ENCODE measurements at places on chromosomes 12 and 14.
A peak's percentile ranks its signal among the peaks of the same experiment; 100 is the strongest.

DNA sequence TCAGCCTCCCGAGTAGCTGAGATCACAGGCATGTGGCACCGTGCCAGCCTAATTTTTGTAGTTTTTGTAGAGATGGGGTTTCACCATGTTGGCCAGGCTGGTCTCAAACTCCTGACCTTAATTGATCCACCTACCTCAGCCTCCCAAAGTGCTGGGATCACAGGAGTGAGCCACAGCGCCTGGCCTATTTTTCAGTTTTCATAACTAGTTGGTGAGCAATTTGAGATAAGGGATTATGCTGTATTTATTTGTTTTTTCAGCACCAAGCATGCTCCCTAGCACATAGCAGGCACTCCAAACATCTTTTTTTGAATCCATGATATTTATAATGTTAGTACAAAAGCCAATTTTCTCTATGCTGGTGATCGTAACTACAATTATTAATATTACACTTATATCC, 541.2 kb downstream of the SNAPC1 start:
- DNase-seq: no peak

- no peak for DNase-seq
Measured at GRCh38 chr14:96135285-96135684, 69.4 kb upstream of the BDKRB2 start.

DNA sequence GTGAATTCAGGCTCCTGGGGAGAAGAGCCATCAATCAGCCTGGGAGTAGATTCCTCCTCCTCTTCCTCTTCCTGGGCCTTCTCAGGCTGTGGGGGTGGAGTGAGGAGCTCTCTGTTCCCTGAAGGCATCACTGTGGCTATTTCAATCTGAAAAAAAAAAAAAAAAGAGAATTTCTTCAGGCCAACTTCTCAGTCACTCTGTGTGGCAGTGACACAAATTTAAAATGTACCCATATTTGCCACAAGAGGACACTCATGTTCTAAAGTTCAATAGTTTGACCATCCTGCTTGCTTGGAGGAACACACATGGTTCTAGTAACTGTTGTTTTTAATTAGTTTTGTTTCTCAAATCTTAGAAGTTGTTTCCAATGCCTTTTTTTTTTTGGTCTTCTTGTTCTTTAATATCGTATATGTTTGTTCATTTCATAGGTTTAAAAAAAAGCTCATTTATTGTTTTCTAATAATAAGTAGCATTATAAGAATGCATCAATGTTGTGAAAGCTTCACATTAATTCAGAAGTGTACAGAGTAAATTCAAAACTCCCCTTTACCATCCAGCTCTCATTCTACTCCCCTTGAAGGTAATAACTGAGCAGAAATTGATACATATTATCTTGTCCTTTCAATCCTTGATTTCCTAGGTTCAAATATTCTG, 23.3 kb upstream of the CCER1 start:
- no peak for DNase-seq

- DNase-seq: peak; percentile 98
Measured at GRCh38 chr12:68331869-68332727, at the start of gene MDM1. Gene MDM1, minus strand, starts transcription at chr12:68332362. Its CDS starts 117 bp downstream, at chr12:68332245.

GRCh38 chr12:122107261-122107660, 28.7 kb downstream of the MLXIP start:
- DNase-seq: no peak

GRCh38 chr12:84804691-84805473, 107.7 kb downstream of the SLC6A15 start:
- no peak for DNase-seq

GRCh38 chr14:38042322-38042721, 165.4 kb upstream of the SSTR1 start:
- no peak for DNase-seq

- DNase-seq: no peak
Measured at GRCh38 chr12:67820694-67821093, 168.6 kb upstream of the IFNG-AS1 start.

GRCh38 chr14:105333020-105333490, 18.5 kb downstream of the PACS2 start:
- no peak for DNase-seq

DNA sequence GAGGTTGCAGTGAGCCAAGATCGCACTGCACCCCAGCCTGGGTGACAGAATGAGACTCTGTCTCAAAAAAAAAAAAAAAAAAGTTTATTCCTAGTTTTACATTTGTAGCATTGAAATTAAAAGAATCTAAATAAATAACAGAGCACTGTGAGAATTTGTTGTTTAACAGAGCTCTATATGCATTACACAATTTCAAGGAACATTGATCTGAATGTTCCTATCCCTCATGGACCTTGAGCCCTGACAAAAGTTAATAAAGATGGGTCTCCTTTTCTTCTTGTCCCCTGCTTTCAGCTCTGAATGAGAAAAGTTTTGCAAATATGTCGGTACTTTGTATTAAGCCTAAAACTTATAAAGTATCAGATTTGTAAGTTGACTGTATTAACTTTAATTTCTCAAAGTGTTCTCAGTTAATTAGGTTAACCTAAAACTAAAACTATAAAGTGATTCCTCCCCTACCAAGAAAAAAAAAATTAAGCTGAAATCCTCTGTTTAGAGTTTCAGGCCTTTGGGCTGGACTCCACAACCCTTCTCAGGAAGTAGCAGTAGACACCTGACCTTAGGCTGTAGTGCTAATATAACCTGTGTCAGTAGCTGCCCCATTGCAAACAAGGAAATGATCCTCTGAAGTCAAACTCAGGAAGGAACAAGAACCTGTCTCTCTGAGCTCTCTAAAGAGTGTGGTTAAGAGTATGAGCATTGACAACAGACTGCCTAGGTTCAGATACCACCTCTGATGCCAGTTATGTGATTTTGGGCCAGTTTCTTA, 477.6 kb downstream of the DPF3 start:
- DNase-seq: no peak

- no peak for DNase-seq
Measured at GRCh38 chr12:11811008-11811407, 161.5 kb downstream of the ETV6 start.

GRCh38 chr12:34051486-34051885, 29.2 kb downstream of the ALG10 start:
- DNase-seq: no peak

DNA sequence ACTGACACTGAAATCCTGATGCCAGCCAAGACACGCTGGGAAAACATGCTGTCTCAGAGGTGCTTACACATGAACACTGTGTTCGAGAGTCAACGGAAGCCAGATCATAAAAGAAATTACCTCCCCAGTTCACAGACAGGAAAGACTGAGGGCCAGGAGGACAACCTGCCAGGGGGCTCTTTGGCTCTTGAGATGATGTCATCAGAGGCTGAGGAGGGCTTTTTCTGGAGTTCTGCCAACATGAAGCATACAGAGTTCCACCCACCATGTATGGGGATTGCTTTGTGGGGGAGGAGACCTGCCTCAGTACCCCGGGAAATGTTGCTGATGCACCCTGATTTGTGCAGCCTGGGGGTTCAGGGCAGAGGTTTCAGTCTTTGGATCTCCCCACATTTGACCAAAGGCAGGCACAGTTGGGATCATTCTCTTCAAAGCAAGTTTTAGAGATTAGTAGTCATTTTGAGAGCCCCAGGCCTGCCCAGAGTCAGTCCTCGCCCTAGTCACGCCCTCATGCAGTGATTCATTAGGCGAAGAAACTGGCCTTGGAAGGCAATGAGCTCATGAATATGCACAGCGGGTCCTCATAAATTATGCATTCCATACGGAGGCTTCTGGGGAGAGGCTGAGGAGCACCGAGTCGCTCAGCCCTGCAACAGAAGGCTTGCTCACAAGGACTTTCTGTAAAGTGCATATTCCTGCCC, 34.9 kb upstream of the EML1 start:
- DNase-seq: no peak

GRCh38 chr12:224330-224729, 10.4 kb upstream of the SLC6A12 start:
- no peak for DNase-seq

DNA sequence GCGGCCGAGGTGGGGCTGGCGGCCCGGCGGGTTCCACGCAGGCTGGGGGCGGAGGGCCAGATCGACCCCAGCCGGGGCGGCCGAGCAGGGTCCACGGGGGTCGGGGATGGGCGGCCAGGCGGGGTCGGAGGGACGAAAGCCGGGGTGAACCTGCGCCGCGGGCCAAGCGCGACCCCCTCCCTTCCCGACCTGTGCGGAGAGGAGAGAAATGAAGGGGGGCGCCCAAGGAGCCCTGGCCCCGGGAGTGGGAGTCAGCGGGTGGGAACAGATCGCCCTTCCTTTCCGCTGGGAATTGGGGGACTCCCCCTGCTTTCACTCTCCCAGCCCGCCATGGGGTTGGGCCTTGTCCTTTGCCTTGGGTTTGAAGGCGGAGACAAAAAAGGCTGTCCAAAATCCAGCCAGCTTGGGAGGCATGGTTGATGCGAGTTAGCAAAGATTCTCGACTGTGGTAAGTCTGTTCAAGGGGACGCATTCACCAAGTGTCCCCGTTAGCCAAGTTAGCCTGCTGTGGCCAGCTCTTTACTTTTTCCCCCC, 559 bp upstream of the CKAP4 start:
- DNase-seq: no peak

DNA sequence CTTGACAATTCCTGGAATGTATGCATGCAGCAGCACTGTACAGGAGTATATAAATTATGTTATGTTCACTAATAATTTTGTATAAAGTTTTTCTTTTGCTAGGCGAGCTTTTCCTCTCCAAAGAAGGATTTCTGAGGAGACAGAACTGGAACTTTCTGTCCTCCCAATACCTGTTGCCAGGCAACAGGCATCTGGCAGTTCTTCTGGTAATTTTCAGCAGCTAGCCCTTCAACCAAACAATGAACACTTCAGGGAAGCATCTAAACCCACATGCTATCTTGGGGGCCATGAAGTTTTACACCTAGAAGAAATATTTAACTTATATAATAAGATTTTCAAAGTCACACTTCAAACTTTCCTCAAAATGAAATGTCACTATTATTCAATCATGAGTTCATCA, 162.9 kb upstream of the SYT10 start:
- no peak for DNase-seq

DNA sequence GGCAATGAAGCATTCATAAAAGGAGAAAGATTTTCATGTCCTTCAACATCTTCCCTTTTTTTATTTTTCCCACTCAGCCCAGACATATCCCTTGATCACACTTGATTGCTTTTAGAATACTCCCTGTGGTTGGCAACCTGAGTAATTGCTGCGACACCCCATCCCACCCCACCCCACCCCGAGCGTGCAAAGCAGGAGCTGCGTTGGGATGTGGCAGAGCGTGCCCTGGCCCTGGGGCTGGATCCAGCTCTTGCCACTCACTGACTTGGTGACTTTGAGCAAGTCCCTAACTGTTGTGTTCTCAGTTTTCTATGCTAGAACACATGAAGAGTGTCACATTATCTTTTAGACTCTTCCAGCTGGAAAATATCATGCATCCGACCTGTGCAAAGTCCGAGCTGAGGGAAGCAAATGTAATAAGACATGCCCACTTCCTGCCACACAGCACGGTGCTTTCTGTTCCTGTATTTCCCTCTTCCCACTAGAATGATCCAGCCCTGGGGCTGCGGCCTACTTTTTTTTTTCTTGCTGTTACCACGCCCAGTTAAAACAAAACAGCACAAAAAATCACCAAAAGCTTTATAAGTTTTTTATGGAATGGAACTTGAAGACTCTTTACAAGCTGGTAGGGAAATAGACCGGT, 4.0 kb downstream of the ASCL4 start:
- DNase-seq: no peak

DNA sequence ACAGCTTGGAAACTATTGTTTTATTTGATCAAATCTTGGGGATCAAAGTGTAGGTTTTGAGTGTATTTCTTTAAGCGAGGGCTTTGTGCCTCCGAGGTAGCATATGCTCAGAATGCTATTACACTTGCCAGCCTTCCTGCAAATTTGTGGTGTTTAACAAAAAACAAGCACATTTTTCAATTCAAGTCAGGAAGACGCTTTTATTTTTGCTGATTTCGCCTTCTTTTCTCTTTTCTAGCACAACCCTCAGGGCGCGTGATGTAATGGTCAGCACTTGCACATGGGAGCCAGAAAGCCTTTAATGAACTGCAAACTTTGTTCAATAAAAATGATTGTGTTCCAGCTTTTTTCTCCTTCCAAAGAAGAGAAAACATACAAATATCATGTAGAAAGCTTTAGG, 466.5 kb downstream of the PRKD1 start:
- DNase-seq: no peak

DNA sequence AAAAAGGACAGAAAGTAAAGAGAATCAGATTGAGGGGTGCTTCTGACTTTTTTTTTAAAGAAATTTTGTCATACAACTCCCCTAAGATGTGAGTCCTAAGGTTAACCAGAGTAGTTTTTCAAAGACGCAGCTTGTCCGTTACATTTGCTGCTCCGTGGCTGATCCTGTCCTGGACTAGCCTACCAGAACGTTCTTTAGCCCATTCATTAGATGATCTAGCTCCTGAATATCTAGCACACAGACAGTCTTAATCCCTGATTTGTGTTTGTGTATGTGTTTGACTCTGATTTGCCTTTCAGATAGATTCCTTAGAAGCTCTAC, 60.3 kb downstream of the SAMD4A start:
- no peak for DNase-seq

DNA sequence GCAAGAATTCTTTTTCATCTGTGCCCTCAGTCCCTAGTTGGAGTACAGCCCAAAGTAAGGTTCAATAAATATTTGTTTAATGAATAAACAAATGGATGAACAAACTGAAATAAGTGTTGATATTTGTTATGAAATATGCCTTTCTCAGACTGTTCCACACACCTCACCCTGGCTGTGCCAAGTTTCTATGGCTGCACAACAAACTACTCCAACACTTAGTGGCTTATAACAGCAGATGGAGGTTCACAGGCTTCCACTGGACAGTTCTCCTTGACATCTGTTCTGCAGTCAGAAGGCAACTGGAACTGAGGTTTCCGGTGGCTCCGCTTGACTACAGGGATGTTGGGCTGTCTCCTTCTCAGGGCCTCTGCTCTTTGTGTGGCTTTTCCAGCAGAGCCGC, 197.1 kb downstream of the RGS6 start:
- DNase-seq: no peak

- no peak for DNase-seq
Measured at GRCh38 chr14:29459531-29459930, 468.1 kb downstream of the PRKD1 start.

DNA sequence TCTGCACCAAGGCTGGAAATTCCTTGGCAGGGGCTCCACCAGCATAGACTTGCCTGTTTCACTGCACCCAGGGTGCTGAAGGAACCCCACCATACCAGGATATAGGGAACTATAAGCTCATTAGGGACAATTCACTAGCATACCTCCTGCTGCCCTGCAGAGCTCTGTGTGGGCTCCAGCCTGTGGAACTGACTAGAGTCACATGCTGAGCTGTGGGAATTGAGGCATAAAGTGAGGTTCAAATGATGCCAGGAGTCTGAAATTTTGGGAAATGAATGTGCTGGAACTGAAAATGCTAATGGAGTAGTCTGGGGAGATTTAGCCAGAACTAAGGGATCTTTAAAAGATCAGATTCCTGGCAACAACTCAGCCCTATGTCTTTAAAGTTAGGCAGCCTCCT, 7.3 kb upstream of the EMP1 start:
- no peak for DNase-seq

- DNase-seq: no peak
Measured at GRCh38 chr14:68395604-68396003, 397.3 kb downstream of the ZFP36L1 start.

GRCh38 chr14:105902131-105902898, 375.9 kb downstream of the TMEM121 start:
- DNase-seq: no peak

GRCh38 chr14:21081521-21082142, 11.5 kb downstream of the ARHGEF40 start:
- DNase-seq: no peak

- DNase-seq: no peak
Measured at GRCh38 chr12:113226696-113227568, 5.7 kb downstream of the TPCN1 start.

GRCh38 chr12:98275131-98275475, 240.3 kb upstream of the TMPO start:
- DNase-seq: no peak

- DNase-seq: no peak
Measured at GRCh38 chr12:48092611-48093010, 13.3 kb downstream of the SENP1 start.

All from activated CD4-positive, alpha-beta T cell treated with anti-CD3 and anti-CD28 coated beads, Interleukin-2, amount 10 ng/mL, durations not matched to agents 24 days and 14 days (primary cell).